ENCODE measurements at places on chromosomes 7 and 10.
A peak's percentile ranks its signal among the peaks of the same experiment; 100 is the strongest.

DNA sequence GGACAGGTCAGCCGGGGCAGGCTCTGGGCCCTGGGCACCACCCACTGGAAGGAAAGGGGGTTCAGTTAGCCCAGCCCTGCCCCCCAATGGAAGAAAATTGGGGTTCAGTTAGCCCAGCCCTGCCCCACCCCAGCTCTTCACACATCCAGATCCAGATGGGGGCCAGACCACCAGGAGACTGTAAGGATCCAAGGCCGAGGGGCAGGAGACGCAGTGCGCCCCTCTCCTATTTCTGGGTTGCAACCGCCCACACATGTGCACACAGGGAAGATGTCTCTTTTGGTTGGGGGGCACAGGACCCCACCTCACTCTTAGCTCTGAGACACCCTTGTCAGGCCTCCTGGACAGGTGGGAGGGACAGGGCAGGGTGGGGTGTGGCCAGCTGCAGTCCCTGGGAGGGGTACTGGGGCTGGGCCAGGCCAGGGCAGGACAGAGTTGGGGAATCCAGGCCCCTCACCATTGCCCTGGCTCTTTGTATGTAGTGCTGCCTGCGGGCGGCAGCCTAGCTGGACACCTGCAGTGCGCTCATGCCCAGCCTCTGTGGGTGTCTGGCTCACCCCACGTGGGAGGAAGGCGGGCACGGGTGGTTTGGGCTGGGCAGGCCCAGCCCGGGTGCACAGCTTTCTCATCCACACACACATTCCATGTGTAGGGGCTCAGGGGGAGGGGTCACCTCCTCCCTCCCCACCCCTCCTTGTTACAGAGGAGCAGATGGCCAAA is 141.2 kb downstream of the LHPP start:
- DNase-seq = no peak

DNA sequence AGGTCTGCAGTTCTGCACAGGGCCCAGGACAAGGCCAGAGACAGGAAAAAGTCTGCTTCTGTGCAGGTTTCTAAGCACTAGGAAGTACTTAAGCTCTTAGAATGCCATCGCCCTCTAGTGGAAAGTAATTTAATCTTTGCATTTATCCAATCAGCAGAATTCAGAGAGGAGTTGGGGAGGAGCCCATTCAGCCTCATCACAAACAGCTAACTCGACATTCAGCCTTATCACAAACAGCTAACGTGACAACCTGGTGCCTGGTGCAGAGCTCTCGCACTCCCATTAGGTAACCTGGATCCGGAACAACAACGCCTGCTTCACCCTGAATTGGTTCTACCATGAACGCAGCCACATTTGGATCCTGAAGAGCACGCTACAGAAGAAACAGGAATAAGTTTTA is 15.2 kb downstream of the OAT start:
- peak; percentile 48 for DNase-seq

DNA sequence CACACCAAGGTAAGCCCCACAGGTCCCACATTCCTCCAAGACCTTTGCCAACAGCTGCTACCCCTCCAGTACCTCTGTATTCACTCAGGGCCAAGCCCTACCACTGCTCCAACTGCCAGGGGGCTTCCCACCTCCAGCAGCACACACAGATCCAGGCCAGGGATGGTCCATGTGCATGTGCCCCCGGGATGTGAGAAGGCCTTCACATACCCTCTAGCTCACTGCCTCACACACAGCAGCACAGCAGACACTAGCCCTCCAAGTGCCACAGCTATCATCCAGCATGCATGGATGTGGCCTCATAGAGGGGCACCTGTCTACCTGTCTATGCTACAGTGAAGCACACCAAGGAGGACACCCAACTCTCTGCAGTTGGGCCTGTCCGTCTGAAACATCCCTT is 488.8 kb downstream of the PLXNA4 start:
- no peak for DNase-seq

DNA sequence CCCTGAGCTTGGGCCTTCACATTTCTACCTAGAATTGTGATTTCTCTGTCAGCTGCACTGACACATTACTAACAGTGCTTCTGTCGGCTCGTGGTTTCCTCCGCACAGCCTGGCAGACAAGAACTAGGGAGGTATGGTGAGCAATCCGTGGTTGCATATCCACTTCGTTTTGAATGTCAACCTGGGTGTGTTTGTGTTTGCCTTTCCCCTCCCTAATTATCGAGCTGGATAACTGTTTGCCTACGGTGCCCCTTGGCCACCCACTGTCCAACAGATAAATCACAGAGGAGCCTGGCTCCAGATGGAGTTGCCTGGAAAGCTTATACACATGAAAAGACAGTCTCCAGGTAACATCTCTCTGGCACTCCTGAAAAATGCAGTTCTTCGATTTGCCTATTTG is 228.8 kb downstream of the TRIL start:
- DNase-seq = no peak

GRCh38 chr7:27188386-27189294 is 3.6 kb upstream of the HOXA11 start:
- DNase-seq = no peak

DNA sequence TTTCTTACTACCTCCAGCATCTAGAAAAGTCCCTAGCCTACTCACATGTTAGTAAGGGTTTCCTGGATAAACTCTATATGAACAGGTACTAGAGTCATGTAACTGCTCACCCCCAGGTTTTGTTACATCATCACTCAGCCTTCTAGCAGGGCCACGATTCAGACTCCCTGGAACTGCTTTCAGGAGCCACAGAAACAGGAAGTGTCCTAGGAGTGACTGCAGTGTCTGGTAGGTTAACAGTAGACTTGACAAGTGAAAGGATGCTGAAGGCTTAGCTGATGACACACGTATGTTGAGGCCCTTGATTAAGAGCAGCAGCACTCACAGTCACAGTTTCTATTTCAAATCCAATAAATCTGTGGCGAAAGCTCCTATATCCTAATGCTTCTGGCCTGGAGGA is 101.2 kb downstream of the DNMBP start:
- DNase-seq = no peak

DNA sequence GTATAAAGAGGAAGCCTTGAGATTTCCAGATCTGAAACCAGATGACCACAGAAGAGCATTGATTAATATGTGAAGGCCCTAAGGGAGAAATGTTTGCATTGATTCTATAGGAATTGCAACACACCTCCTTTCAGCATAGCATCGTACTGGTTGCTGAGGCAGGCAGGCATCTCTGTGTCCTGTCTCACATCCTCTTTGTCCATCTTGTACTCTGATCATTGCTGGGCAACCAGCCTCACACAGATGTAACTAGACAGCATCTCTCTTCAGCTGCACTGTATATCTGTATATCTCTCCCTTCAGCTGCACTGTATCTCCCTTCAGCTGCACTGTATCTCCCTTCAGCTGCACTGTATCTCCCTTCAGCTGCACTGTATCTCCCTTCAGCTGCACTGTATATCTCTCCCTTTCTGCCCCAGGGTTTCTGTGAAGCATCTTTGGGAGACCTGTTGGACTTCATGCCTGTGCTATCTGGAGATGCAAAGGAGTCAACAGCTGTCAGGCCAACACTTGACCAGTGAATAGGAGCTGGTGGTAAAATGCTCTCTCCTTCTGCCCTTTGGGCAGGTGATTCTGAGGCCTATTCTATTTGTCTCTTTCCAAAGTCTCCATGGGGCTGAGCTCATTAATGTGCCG is 40.3 kb downstream of the TMEM178B start:
- no peak for DNase-seq

GRCh38 chr7:108234971-108235450 is 104.8 kb upstream of the LAMB4 start:
- no peak for DNase-seq

GRCh38 chr7:121440857-121441503 is 44.9 kb upstream of the FAM3C start:
- no peak for DNase-seq

DNA sequence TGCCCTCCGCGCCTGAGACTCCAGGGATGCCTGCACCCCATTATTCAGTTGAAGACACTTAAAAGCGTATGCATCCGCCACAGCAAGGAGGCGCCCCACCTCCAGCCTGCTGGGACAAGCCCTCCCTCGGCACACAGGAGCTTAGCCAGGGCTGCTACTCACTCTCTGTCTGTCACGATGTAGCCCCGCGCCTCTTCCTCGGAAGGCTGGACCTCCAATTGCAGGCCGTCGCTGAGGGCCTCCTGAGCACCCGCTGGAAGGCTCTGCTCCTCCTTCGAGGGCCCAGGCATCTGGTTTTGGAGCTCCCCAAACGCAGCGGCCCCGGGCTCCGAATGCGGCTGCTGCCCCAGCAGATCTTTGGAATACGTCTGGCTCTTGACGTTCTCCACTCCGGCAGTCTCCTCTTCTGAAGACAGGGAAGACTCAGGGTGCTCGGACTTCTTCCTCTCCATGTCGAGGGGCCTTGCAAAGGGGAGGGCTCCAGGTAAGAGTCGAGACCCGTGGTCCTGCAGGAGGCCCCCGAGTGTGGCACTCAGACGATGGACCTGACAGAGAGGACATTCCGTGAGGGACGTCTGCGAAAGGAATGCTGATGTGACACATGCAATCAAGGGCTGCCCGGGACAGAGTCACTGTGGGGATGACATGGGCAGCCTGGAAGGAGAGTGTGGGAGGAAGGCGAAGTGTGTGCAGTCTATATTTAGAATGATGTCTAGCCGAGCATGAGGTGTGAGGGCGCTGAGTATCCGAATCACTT is 453.9 kb downstream of the PTPRN2 start:
- no peak for DNase-seq

GRCh38 chr7:148543-148931 is 43.8 kb upstream of the FAM20C start:
- DNase-seq = no peak

DNA sequence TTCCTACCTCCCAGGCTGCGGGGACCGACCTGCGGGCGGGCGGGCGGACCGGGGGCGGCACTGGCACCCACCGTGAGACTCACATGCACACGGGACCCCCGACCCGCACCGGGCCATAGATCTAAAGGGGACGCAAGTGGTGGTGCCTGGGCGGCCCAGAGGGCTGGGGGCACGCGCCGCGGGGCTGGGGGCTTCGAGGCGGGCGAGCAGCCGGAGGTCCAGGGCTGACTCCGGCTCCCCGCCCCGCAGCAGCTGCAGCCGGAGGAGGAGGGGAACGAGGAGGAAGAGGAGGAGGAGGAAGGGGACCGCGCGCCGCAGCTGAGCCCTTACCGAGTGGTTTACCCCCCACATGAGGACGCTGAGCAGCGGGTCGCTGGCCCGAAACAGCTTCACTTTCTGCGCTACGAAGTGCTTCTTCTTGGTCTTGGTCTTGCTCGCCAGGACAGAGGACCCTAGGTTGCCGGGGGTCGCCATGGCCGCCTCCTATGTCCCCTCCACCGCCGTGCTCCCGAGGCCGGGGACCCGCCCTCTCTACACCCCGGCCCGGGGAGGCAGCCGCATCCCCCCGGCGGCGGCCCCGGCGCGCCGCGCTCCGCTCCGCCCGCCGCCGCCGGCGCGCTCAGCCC is 412 bp downstream of the PIP4K2A start:
- DNase-seq = no peak

DNA sequence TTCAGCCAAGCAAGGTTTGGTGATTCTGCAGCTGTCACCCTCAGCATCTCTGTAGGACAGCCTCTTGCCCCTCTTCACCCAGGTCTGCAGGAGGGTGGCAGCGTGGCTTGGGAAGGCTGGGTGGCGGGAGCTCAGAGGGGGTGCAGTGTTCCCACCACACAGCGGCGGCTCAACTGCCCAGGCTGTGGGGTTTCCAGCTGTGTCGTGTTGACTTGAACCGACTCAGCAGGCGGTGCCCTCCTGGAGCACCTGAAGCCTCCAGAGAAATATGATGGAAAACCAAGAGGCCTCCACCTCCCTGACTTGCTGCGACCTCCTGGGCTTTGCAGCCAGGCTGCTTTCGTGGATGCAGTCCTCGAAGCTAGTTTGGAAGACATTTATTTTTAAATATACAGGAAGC is 68.0 kb upstream of the KLF6 start:
- DNase-seq = no peak

GRCh38 chr7:42627626-42628025 is 284.2 kb downstream of the C7orf25 start:
- DNase-seq = no peak

DNA sequence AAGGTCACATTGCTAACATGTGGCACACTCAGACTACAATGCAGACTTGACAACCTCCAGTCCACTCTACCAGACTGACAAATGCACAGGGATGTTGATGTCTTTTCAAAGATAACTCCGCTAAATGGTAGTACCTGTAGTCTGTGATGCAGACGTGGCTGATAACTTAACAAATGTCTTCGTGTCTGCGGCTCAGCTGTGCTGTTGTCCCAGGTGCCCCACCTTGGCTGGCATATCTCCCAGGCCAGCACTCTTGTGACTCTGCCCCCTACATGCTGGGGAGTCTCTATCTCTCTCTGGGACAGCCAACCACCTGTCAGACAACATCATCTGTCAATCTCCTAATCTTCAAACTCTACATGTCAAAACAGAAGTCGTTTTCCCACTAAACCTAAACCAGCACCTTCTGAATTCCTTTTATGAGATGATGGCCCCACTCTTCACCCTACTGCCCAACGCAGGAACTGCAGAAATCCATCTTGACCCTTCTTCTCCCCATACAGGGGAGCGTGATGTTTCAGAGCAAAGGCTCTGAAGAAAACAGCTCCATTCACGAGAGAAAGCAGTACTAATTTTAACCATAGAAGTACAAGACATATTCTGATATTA is 156.4 kb downstream of the USP6NL start:
- no peak for DNase-seq

- no peak for DNase-seq
Observed at GRCh38 chr10:16787361-16787791, 29.8 kb downstream of the RSU1 start.

DNA sequence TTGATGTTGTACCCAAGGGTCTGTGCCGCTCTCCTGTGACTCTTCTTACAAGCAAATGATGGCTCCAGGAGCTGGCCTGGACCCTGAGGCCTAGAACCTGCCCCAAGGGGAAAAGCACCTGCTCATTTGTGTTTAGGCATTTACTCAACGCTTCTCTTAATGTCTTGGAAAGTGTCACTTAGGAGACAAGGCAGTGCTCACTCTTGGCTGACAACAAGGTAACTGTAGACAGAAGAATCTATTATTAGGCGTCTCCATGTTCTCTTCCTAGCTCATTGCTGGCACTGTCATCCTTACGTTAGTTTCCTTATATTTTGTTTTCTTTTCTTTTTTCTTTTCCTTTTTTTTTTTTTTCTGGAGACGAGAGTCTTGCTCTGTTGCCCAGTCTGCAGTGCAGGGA is 38.1 kb upstream of the SUN1 start:
- no peak for DNase-seq

GRCh38 chr10:126839094-126839761 is 66.0 kb upstream of the DOCK1 start:
- DNase-seq = no peak

- DNase-seq = no peak
Observed at GRCh38 chr7:133957845-133958244, 169.3 kb upstream of the LRGUK start.

DNA sequence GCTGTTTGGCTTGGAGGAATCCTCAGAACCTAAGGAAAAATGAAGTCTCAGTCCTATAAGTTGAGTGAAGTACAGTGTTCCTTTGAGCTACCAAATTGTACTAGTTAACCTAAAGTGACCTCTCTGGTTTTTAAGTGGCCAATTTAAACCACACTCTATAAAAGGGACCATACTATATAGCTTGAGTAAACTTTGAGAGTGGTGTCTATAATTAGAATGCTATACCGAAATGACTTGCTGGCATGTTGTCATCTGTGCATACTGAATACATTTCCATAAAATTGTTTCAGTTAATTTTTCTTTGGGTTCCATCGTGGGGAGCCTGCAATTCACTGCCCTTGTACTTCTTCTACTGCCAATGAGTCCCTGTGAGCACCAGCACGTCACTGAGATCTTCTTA is 151.1 kb downstream of the DKK1 start:
- no peak for DNase-seq
